ENCODE measurements at places on chromosomes 5 and 9. TPM values are rescaled to one million over a fixed set of nuclear protein-coding genes. Genes with fewer than 3 reads are reported as not detected.

DNA sequence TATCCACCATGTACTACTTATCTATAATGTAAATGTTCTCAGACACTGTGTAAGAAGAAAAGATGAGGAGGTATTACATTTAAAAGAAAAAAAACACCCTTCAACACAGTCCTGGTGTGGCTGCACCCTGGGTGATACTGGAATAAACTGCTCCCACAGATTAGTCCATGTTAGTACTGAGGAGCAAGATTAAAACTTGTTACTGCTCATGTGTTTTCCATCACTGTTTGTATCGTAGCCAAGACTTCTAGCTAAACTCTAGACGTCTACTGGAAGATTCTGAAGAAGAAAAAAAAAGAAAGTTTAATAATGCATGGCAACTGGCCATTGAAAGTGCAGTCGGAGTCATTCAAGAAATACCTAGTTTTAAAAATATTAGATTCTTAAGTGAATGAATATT is at the start of gene ASPN:
TSS of gene ASPN (minus strand) at position 178 of the 400 bp plus-strand sequence.
- no peak for DNase-seq
- no peaks in the 10 kb centered on the region for H3K36me3 ChIP-seq
- H3K4me3 ChIP-seq = no peak within 1 kb of the TSS
- H3K27me3 ChIP-seq = no peaks in the 10 kb centered on the region
- H3K27ac ChIP-seq = no peak within 1 kb of the TSS
- H3K4me1 ChIP-seq = peaks cover 2% of the 10 kb centered on the region

GRCh38 chr5:112514111-112514510 is 95.0 kb upstream of the EPB41L4A start:
- no peaks in the 10 kb centered on the region for H3K27me3 ChIP-seq
- DNase-seq = no peak
- no peak overlapping the region for H3K27ac ChIP-seq
- H3K36me3 ChIP-seq = peaks cover 4% of the 10 kb centered on the region

- no peaks in the 10 kb centered on the region for H3K36me3 ChIP-seq
- H3K27me3 ChIP-seq = peaks cover under 1% of the 10 kb centered on the region
- H3K27ac ChIP-seq = no peak overlapping the region
- H3K4me1 ChIP-seq = no peaks in the 10 kb centered on the region
- no peak for DNase-seq
Observed at GRCh38 chr9:14242150-14242805, 71.7 kb downstream of the NFIB start.

Gene IZUMO3
- not detected for total RNA-seq

Gene RANBP3L
- total RNA-seq = 0.13 TPM
